ENCODE measurements at places on chromosomes 6 and 20.
A peak's percentile ranks its signal among the peaks of the same experiment; 100 is the strongest.

GRCh38 chr6:14211562-14211942 is 94.0 kb downstream of the CD83 start:
- peak; percentile 74 for DNase-seq

DNA sequence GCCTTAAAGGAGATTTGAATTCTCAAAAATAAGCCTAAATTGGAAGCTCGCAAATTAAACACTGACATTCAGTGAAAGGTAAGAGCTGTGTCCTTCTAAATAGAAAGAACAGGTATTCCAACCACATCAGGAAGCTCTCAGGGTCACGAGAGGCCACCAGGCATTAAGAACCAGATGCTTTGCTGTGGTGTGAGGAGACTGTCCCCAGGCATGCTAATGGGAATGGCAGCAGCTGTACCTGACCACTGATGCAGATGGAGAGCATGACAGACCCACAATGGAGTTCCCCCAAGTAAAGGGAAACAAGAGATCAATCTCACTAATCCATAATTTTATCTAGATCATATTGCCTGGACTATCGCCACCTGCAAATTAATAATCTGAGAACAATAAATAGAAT is 658.9 kb upstream of the NOX3 start:
- DNase-seq: no peak

GRCh38 chr6:53520320-53520928 is 24.5 kb downstream of the GCLC start:
- no peak for DNase-seq

DNA sequence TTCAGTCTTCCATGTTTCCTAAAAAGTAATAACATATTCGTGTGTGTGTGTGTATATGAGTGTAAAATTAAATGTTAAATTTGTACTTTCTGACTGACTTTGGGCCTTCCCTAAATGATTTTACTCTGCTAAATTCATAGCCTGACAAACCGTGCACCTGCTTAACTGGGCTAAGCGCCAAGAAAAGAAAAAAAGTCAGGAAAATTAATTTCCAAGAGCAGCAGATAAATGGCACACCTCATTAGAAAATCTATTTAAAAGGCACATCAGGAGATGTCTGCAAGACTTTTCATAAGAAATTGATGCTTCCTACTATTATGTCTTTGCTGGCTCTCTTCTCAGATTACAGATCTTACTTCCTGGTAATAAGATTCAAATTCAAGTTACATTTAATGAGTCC is 72.4 kb downstream of the TRDN start:
- DNase-seq: no peak

DNA sequence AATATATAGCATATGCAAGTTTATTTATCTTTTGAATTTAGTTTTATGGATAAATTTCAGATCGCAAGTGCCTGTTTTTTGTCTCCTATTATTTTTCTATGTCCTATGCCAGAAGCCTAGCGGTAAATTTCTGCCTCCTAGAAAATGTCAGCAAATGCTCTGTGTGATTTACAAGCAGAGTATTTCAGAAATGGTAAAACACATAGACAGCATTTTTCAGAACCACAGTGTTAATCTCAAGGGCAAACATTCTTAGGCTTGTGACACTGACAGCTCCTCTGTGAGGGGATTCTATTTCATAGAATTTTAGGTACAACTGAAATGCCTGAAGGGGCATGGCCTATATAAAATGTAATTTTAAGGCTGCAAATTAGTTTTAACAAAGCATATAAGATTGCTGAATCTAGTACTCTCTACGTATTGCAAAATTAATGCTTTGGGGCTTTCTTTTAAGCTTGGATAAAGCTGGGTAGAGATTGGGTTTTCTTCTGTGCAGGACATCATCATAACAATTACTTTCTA is 89.9 kb upstream of the PTCHD4 start:
- DNase-seq: peak; percentile 79

Measured in umbilical cord (tissue), 2 donors.